ENCODE measurements at places on chromosomes 1 and 21.

- DNase-seq, result no peak
Observed at GRCh38 chr1:116572099-116572498, 1.3 kb upstream of the CD58 start.

- no peak for DNase-seq
Observed at GRCh38 chr1:55049271-55049913, 10.0 kb downstream of the PCSK9 start.

GRCh38 chr1:66563941-66564630 lies 30.1 kb downstream of the SGIP1 start:
- DNase-seq, result no peak

DNA sequence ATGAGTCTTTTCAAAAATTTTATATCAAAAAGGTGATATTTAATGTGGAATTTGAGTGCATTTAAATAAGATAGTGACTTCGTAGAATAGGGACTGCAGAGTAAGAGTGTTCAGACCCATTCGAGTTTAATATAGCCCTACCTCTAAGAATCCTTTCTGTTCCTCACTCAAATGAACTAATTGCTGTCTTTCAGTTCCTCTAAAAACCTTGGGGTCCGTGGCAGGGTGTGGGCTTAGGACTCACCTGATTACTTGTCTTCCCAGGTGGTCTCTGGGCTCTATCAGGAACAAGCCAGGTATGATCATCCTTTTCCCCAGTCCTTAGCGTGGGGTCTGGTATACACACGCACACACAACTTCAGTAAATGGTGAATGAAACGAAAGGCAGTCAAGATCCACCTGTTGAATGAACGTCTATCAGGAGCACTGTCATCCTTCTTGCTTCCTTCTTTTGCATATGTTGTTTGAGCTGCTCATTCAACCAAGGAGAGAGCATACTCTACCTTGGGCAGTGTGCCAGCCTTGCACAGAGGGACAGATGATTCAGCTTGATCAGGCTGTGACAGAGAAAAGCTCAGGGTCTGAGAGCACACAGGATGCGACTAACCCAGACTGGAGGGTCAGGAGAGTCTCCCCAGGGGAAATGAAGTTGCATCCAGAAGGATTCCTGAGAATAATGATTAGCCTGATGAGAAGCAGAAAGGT lies 1.2 kb upstream of the RNF11 start:
- peak; percentile 97 for DNase-seq

- DNase-seq, result peak; percentile 79
Observed at GRCh38 chr1:12177999-12178441, 11.2 kb downstream of the TNFRSF1B start.

DNA sequence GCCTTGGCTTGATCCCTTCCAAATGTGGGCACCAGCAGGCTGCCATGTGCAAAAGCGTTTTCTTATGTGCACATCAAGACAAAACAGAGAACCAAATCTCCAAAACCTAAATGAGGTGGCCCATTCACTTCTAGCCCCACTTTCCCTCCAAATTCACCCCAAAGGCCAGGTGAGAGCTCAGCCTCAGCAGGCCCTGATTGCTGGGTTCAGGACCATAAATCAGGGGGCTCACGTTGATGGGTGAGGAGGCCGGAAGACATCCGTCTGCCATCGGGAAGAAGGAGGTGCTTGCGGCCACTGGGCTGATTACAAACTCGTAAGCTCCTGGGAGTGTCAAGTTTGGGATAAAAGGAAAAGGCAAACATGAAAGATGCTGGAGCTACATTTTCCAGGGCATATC lies 86.7 kb upstream of the CLDN14 start:
- DNase-seq, result no peak

- DNase-seq, result no peak
Observed at GRCh38 chr1:193607787-193608186, 421.4 kb upstream of the B3GALT2 start.

DNA sequence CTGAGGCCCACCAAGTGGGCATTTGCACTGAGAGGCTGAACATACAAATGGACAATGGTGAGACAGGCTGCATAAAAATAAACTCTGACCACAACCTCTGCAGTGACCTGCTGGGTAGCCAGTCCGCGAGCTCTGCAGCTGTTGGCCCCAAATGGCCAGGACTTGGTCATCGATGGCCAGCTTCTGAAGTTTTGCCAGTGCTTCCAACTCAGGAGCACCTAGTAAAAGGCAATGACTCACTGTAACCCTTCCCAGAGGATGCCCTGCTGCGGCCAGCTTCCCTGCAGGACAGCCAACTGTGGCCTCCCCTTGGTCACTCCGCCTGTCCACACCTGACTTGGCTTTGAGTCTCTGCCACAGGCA lies 185.4 kb downstream of the DYRK1A start:
- DNase-seq, result no peak

- DNase-seq, result no peak
Observed at GRCh38 chr1:35453031-35453430, 104.2 kb downstream of the KIAA0319L start.

DNA sequence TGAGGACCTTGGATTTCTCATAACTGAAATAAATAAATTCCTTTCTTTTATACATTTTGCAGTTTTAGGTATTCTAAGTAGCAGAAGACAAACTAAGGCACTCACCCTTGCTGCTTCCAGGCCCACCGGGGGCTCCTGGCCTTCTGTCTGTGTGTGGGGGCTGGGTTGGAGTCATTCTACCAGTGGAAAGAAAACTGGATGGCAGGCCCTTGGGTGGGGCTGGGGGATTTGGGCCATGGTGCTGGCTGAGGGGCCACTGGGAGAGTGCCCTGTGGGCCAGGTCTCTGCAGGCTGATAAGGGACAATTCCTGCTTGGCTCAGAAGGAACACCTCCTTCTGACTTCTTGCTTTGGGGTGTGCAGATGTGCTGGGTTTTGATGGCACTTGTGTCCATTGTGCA lies 54.0 kb upstream of the CSF3R start:
- DNase-seq, result no peak

- DNase-seq, result no peak
Observed at GRCh38 chr1:61130338-61131000, 48.1 kb downstream of the NFIA start.

DNA sequence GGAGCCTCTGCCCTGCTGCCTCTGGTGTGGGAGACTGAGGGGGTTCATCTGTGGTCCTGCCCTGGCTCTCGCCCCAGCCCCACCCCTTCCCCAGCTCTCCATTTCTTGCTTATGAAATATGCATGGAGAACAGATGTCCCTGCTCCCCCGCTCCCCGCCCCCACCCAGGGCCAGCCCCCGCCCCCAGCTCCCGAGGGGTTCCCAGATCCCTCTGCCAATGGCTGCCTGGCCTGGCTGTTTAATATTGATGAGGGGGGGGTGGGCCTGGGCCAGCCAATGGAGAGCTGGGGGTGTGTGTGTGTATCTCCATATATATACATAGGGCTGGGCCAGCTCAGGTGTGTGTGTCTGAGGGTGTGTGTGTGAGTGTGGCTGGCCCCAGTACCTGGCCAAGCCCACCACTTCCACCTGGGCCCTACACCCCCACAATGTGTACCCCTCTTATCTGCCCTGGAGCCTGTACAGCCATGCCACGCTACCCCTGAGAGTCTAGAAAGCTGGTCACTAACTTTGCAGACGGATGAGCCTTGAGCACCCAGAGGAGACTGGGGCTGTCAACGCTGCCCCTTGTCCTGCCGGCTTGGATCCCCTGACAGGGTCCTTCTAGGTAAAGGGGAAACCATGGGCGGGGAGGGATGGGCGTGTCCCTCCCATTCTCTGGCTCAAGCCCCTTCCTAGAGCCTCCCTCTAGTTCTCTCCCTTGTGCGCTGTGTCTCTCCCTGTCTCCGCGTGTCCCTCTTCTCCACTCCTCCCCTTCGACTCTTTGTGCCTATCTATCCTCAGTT lies at the start of gene NHLH1:
Gene NHLH1, plus strand, starts transcription at position 341 of the 785 bp plus-strand sequence. CDS start 3,661 bp downstream, outside the sequence.
- no peak for DNase-seq

- DNase-seq, result no peak
Observed at GRCh38 chr21:36134803-36135390, at the start of gene CBR3. TSS of gene CBR3 (plus strand) at chr21:36135079. CDS start at chr21:36135193, 114 bp downstream.

GRCh38 chr1:26220199-26220912 lies 13.6 kb upstream of the CEP85 start:
- DNase-seq, result no peak

GRCh38 chr1:89733748-89734147 lies 87.1 kb upstream of the LRRC8D start:
- DNase-seq, result no peak

- peak; percentile 4 for DNase-seq
Observed at GRCh38 chr1:154344977-154345837, 19.9 kb downstream of the ATP8B2 start.

GRCh38 chr1:55718758-55719671 lies 503.9 kb upstream of the USP24 start:
- DNase-seq, result no peak

DNA sequence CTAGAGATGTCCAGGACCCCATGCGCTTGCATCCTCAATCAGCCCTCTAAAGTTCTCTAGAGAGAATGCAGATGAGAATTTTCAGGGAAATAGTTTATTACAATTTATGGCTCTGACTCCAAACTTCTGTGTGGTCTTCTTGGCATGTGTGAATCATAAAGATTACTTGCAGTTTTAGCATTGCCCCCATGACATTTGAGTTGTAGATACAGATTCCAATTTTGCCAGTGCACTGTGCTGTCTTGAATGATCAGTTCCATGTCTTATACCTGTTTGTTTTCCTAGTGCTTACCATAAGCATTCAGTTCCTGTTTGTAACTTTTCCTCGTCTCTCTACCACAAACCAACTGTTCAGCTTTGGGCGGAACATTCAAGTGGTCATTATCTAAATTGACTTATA lies 4.8 kb downstream of the KRTAP21-3 start:
- DNase-seq, result no peak

DNA sequence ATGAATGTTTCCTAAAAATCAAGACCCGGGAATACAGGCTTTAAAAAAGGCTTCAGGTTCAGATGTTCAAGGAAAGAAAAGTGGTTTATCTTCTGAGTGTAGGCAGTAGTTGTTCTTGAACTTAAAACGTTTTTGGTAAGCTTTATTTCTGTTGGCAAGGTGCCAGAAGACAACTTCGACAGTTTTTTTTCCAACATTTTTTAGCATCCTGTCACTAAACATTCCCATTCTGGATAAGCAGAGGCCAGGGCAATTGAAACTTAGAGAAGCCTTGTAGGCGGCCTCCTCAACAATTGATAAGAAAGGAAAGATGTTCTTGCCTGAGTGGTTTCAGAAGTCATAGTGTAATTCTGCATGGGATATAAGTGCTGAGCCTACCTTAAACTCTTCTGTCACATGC lies 66.7 kb downstream of the PATJ start:
- DNase-seq, result no peak

GRCh38 chr1:215672482-215672881 lies 105.4 kb downstream of the KCTD3 start:
- DNase-seq, result no peak

- DNase-seq, result no peak
Observed at GRCh38 chr21:27804515-27804914, 837.6 kb upstream of the ADAMTS5 start.

DNA sequence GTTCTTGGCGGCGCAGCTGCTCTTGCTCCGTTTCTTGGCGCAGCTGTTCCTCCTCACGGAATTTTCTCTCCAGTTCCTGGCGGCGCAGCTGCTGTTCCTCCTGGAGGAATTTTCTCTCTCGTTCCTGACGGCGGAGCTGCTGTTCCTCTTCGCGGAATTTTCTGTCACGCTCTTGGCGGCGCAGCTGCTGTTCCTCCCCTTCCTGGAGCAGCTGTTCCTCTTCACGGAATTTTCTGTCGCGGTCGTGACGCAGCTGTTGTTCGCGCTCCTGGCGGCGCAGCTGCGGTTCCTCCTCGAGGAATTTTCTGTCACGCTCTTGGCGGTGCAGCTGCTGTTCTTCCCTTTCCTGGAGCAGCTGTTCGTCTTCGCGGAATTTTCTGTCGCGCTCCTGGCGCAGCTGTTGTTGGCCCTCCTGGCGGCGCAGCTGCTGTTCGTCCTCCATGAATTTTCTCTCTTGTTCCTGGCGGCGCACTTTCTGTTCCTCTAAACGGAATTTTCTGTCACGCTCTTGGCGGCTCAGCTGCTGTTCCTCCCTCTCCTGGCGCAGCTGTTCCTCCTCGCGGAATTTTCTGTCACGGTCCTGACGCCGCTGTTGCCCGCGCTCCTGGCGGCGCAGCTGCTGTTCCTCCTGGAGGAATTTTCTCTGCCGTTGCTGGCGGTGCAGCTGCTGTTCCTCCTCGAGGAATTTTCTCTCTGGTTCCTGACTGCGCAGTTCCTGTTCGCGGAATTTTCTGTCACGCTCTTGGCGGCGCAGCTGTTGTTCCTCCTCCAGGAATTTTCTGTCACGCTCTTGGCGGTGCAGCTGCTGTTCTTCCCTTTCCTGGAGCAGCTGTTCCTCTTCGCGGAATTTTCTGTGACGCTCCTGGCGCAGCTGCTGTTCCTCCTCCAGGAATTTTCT lies 7.0 kb downstream of the TCHH start:
- no peak for DNase-seq

GRCh38 chr1:14724678-14725077 lies 126.2 kb downstream of the KAZN start:
- DNase-seq, result no peak

DNA sequence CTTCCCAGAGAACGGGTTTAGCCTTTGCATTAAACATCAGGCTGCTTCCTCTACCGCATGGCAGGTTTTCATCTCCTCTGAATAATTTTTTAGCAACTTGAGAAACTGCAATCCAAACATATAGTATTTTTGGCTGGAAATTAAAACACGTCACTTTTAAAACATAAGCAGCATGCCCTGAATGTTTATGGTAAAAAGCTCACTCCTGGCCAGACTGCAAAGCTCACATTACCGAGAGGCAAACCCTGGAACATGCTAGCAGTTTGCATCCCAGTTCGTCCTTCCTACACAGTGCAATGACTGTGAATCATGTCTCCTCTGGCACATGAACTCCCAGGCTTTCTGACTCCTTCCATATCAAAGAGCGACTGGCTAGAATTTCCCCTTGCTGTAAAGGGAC lies 312.3 kb downstream of the RRAGC start:
- DNase-seq, result no peak

DNA sequence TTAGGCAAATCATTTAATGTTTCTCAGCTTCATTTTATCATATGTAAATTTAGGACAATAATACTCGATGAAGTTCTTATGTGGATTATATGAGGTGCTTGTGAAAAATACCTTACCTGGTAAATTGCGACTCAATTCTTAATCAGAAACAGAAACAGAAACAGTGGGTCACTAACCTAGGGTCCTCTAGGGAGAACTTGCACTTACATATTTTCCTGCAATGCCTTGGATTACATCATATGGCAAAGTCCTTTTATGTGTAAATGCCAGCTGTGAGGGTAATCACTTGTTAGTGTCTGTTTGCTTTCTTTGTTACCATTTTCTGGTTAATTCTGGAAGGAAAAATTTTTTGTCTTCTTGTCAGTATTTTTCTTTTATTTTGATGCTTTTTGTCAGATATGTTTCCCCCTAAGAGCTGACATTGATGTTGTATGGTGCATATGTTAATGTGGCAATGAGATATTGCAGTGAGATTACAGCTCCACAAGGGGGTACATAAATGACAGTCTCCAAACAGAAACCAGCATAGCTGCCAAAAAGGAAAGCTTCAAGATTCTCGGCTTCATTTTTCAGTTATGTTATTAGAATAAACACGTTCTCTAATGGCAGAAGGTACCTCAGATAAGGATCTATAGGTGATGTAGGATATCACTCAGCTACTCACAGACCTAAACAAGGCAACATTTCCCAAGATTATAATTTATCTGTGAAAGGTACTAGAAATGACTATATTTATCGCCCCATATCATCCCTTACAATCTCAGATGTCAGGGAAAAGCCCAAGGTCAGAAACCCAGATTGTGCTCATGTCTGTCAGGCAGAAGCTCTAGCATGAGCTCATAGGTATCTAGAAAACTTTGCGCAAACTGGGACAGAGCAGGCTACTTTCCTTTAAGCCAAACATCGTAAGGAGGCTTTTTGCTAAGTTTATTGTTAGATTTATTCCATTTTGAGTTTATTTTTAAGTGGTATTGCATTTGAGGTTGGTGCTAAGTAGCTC lies 119.9 kb downstream of the FASLG start:
- DNase-seq, result no peak

- DNase-seq, result no peak
Observed at GRCh38 chr1:55078470-55078869, 39.1 kb downstream of the PCSK9 start.

All from NCI-H510A treated with DMSO at 0.1 percent for 48 hours (cell line).